G401 (cell line): ENCODE measurements at places on chromosomes 5 and 9. TPM values are rescaled to one million over a fixed set of nuclear protein-coding genes. Genes with fewer than 3 reads are reported as not detected.
A peak's percentile ranks its signal among the peaks of the same experiment; 100 is the strongest.

DNA sequence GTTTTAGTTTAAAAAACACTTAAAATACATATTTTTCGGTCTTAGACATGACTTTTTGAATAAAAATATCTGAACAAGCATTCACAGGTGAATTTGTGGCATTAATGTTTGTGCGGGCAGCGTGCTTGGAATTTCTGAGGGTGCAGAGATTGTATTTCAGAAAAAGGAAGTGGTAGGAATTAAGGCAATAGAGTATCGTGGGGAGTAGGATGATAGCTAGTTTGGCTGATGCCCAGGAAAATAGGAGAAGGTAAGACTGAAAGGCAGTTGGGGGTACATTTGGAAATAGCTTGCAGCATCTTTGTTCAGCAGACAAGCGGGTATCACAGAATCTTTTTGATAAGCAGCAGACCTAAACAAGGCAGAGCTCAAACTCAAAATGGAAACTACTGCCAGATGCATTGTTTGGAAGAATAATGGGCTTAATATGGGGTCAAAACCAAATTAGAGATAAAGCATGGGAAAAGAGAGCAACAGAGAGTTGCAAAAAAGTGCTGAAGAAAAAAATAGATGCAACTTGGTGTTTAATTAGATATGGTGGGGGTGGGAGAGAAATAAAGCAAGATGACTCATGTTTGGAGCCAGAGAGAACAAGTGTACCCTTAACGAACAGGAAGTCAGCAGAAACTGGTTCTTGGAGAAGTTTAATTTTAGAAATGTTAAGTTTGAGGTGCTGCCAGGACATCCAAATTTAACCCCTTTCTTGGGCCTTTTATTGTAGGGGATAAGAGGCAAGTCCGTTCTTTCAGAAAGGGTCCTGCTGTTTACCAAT is 85.7 kb upstream of the ARRDC3 start:
- no peak for DNase-seq

DNA sequence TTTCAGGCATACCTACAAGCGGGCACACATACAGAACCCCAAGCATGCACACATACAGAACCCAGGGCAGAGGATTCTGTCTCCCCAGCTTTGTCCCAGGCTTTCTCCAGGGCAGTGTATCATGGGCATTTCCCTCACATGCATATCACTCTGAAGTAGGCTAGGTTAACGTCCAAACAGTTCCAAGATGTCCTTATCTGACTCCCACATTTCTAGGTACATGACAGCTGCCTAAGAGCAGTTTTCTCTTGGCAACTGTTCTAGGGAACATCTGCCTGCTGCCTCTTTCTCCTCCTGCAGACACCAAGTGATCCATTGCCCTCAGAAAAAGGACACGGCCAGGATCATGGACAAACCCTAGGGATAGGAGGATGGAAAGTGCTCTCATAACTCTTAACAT is 84.9 kb upstream of the NR3C1 start:
- DNase-seq, result no peak

- no peak for DNase-seq
Observed at GRCh38 chr9:20382460-20383071, 239.7 kb downstream of the MLLT3 start.

- DNase-seq, result no peak
Observed at GRCh38 chr9:105281272-105281671, 36.8 kb downstream of the SLC44A1 start.

GRCh38 chr9:130200038-130200849 is 28.0 kb downstream of the NCS1 start:
- DNase-seq, result no peak

DNA sequence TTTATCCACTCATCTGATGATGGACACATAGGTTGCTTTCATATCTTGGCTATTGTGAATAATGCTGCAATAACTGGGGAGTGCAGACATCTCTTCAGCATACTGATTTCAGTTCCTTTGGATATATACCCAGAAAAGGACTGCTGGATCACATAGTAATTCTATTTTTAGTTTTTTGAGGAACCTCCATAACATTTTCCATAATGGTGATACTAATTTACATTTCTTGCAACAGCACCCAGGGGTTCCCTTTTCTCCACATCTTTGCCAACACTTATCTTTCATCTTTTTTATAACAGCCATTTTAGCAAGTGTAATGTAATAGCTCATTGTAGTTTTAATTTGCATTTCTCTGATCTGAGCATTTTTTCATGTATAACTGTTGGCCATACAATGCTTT is 34.1 kb upstream of the NR4A3 start:
- DNase-seq, result no peak

GRCh38 chr5:134003064-134003816 is 1.5 kb downstream of the VDAC1 start:
- no peak for DNase-seq

DNA sequence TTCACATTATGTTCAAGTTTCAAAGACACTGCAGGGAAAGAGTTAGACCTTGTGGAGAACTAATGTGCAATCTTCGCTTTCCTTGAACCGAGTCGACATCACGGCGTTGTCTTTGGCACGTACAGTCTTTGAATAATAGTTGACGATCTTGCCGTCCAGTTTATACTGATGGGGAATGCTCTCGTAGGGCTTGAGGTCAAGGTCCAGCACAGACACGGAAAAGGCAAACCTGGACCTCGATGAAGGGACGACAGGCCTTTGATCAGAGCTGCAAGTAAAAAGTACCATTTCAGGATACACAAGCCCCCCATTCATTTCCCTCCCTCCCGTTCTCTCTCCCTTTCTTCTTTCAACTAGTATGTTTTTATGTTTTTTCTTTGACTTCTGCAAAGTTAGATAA is 54.1 kb downstream of the IPPK start:
- no peak for DNase-seq

DNA sequence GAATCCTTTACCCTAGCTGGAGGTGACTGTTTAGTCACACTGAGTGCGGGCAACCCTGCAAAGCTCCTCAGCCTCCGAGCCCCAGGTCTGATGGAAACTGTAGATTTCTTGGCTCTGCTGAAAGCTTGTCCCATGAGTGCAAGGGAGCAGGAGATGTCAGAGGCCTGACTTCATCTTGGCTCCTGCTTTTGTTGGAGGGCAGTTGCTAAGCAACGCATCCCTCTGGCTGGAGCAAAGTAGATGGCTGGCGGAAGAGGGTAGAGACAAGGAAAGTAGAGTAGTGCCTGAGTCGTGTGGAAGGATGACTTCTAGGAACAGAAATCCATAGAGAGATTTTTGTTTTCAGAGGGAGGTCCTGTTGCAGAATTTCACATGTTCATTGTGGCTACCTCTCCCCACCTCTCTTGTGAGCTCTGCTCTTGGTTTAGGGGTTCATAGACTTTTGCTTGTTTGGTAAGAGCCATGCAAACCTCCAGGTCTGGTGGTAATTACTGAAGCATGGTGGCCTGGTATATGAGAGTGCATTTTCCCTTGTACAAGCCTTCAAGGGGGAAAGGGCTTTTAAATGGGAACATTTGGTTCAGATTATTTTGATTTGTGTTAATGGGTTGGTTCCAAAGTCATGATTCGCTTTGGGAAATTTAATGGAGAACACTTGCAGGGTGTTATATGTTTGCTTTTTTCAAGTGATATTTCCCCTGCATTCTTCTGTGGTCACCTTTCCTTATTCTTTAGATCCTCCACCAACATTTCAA is 71.5 kb downstream of the ARHGAP26 start:
- DNase-seq, result peak; percentile 49

GRCh38 chr9:130352081-130352480 is 86.5 kb downstream of the HMCN2 start:
- no peak for DNase-seq

DNA sequence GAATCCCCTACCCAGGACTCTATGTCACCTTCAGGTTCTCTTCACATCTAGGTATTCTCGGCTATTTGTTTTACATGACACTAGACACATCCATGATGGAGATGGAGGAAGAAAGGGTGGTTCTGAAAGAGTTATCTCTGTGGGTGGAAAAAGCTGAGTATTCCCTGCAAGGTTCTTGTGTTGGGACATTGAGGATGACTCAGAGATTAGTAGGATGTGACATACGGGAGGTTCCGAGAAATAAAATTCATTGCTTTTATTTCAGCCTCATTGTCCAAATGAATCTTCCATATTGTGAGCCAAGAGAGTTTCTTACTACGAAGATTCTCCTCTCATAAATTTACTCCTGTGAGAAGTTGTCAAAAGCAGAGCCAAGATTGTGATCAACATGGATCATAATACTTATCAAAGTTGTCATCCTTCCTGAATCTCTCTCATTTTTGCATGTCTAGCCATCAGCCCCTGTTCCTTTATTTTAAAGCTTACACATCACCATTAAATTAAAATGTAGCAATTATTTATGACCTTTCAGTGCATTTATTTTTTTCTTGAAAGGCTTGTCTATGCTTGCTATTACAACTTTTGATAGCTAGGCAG is 370.0 kb downstream of the PSAT1 start:
- no peak for DNase-seq

- no peak for DNase-seq
Observed at GRCh38 chr5:142248853-142249462, 75.9 kb downstream of the SPRY4 start.

DNA sequence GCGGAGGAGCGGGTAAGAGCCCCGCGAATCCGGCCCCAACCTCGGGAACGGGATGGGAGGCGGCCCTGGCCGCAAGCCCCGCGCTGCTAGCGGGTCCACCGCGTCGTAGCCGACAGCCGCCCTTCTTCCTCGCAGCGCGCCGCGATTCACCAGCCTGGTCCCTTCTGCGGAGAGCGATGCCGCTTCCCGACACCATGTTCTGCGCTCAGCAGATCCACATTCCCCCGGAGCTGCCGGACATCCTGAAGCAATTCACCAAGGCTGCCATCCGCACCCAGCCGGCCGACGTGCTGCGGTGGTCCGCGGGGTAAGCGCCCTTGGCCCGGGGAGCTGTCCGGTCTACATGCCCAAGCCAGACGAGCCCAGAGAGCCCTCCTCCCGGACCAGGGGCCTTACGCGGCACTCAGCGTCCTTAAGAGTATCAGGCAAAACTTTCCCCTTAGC is 335 bp downstream of the ROPN1L start:
- DNase-seq, result no peak

DNA sequence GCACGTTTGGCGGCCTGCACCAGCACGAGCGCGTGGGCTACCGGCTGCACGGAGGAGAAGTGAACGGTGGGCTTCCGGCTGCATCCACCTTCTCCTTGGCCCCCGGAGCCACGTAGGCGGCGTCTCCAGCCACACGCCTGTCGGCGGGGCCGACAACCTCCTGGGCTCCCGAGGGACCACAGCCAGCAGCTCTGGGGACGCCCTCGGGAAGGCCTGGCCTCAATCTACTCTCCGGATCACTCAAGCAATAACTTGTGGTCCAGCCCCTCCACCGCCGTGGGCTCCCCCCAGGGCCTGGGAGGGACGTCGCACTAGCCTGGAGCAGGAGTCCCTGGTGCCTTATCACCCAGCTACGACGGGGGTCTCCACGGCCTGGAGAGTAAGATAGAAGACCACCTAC is 73.7 kb downstream of the INSL6 start:
- no peak for DNase-seq

GRCh38 chr9:113514061-113514460 is 50.5 kb downstream of the RGS3 start:
- no peak for DNase-seq

- DNase-seq, result no peak
Observed at GRCh38 chr9:88925481-88925880, 65.8 kb upstream of the S1PR3 start.

SLCO6A1 gene
- not detected in 2 replicates for total RNA-seq

CDX1 gene
- total RNA-seq, result not detected in 2 replicates

SLC6A18 gene
- total RNA-seq, result not detected in 2 replicates

PRSS3 gene
- total RNA-seq, result not detected in 2 replicates

TUSC1 gene
- 0.31 and 0.92 TPM in 2 replicates for total RNA-seq

CATSPER3 gene
- not detected in 2 replicates for total RNA-seq

DBH gene
- not detected in 2 replicates for total RNA-seq

RORB gene
- not detected in 2 replicates for total RNA-seq

PCDHA4 gene
- total RNA-seq, result 4.2 and 5.4 TPM in 2 replicates
